ENCODE measurements at places on chromosomes 11 and 22.
A peak's percentile ranks its signal among the peaks of the same experiment; 100 is the strongest.

DNA sequence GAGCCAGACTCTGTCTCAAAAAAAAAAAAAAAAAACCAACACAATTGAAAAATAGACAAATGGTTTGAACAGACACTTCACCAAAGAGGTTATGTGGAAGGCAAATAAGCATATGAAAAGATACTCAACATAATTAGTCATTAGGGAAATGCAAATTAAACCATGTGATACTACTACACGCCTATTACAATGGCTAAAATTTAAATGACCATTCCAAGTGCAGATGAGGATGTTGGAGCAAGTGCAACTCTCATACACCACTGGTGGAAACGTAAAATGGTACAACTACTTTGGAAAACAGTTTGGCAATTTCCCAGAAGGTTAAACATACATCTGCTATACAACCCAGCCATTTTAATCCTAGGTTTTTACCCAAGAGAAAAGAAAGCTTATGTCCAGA lies 24.3 kb downstream of the EIF4ENIF1 start:
- no peak for DNase-seq

DNA sequence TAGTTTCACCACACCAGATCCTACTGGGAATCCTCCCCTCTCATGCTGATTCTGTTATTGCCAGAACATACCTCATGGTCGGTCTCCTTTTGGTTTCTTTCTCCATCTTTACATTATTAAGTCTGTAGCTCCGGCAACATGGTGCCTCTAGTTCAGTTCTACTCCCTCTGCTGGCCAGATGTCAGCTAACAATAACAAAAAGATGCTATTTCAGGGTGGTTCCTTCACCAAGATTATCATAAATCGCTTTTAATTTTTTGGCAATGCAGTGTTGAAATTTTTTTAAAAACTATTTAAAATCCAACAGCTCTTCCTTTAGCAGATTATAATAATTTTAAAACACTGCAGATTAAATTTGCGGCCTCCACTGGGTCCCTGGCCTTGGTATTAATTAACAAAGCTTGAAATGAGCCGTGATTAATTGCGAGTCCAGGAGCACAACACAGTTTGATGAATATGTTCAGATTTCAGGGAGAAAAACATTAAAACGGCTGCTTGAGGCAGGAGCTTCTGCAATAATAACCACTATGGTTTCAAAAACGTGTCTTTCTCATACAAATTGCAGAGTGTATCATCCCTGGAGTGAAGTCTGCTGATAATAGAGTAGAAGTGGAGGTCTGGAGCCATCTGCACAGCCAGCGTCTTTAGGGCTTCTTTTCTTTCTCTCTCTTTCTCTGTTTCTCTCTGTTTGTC lies 492.9 kb upstream of the KIRREL3 start:
- no peak for DNase-seq

GRCh38 chr11:965206-965775 lies 39.6 kb downstream of the AP2A2 start:
- no peak for DNase-seq

GRCh38 chr11:92696076-92696475 lies 273.4 kb upstream of the MTNR1B start:
- no peak for DNase-seq

DNA sequence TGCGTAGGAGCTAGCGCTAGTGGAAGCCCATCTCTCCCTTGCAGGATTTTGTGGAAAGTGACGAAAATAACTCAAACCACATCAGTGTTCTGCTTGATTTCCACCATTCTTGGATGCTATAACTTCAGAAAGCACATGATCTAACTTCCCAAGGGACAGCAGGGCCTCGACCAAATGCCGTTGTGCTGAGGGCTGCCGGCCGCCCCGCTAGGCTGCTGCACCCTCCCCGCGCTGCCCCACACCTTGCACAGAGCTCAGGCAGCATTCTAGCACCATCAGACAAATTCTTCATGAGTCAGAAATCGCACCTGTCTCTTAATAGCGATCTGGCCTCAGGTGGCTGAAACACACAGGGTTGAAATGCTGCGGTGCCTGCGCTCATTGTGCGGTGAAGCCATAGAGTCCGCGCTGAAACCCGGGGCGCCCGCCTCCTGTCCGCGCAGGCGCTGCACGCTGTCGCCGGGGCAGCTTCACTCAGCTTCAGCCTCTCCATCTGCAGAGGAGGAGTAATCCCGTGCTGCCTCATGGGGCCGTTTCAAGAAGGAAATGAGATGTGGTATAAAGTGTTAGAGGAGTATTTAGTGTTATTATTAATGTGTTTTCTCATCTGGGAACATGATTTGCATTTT lies 59.2 kb upstream of the B3GAT1 start:
- DNase-seq = no peak

GRCh38 chr11:88249706-88250105 lies 74.5 kb upstream of the RAB38 start:
- DNase-seq = no peak

GRCh38 chr11:131640320-131640719 lies 269.9 kb downstream of the NTM start:
- no peak for DNase-seq

DNA sequence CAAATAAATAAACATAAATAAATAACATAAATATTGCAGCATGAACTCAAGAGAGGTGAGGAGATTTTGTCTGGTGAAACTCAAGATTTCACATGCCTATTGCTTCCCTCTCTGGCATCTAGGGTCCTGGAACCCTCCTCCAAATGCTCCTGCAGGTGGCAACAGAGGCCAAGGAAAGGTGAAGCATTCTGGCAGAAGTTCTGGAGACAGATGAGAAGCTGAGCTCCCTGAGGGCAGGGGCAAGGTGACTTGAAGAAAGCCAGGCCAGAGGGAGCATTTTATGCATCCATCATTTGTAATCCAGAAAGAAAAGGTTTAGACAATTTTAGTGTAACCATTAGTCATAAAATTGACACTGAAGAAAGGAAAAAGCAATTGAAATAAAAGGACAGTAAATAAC lies 64.9 kb downstream of the ENDOD1 start:
- DNase-seq = peak; percentile 20

DNA sequence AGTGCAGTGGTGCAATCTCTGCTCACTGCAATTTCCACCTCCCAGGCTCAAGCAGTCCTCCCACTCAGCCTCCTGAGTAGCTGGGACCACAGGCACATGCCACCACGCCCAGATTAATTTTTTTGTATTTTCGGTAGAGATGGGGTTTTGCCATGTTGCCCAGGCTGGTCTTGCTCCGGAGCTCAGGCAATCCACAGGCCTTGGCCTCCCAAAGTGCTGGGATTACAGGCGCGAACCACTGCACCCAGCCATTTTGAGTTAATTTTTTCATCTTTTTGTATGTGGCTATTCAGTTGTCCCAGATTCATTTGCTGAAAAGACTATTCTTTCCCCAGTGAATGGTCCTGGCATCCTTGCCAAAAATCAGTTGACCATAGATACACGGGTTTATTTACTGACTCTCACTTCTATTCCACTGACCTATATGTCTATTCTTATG lies 63.6 kb downstream of the MAPK1 start:
- no peak for DNase-seq

DNA sequence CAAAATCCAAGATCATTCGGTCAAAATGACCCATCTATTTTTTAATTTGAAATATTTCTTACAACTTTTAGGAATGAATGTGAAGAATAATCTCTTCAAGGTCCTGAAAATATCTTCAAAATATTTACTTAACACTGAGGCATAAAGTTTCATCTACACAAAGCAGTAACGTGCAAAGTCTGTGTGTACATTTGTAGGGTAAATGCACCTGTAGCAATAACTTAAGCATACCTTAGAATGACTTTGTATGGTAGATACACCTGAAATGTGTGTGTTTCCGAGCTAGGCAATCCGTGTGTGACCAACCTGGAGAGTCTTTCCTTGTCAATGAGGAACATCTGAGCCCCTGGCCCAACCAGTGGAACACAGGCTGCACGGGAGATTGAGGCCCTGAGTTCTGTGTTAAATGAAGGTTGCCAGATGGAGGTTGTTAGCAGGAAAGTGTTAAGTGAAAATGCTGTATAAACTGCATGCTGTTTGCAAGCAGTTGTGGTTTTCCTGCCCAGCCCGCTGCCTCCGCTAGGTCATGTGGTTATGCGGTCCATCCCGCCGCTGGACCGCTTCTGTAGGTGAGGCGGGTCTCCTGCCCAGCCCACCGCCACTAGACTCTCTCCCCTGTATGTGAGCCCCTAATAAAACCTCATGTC lies 7.6 kb upstream of the CTR9 start:
- DNase-seq = no peak

GRCh38 chr22:26589367-26589844 lies 526 bp downstream of the TPST2 start:
- no peak for DNase-seq

- DNase-seq = no peak
Observed at GRCh38 chr22:36914390-36914752, 943 bp downstream of the CSF2RB start.

DNA sequence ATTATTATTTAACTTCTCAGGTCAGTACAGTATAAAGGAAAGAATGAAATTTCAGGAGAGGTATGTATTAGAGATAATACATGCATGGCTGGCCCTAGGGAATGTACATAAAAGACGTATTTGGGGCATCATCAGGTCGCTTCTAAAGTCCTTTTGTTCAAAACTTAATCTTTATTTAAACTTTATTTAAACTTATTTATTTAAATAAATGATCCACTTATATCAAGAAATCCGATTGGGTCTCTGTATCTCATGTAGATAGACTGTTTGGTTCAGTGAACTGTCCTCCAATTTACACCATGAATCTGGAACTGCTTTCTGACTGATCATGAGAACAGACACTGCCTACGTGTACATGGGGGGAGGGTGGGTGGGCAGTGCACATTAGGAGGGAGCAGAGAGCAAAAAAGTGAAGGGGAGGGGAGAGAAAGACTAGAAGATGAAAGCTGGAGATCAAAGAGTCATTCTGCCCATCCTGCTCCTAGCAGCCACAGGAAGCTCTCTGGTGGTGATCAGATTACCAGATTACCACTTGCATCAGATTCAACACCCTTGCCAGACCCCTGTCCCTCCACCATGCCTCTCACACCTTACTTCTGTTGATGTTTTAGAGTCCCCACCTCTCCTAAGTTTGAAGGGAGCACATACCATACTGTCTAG lies 92.1 kb upstream of the MTMR2 start:
- DNase-seq = peak; percentile 16

GRCh38 chr11:100892886-100893285 lies 205.8 kb downstream of the ARHGAP42 start:
- no peak for DNase-seq

DNA sequence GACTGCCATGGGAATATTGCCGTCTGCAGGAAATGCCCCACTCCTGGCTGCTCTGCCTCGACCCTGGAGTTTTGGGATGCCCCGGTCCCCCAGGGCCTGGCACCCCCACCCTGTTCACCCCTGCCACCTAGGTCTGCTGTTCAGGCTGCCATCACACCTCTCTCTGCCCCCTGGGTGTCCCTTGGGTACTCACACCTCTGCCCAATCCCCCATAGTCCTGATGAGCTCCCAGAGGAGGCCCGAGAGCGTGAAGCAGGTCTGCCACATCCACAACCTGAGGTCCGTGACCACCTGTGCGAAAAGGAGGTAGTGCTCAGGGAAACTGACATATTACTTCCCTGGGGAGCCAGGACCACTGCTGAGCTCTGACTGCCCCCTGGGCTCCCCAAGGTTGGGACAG lies 20.2 kb upstream of the DRICH1 start:
- DNase-seq = no peak

All from stimulated activated CD4-positive, alpha-beta T cell treated with anti-CD3 and anti-CD28 coated beads, Interleukin-1b, Interleukin-23, amount 100 ng/mL, for 1 hour (primary cell).